Esophagus squamous epithelium (tissue), 5 donors: ENCODE measurements at places on chromosomes 16 and 17.

- DNase-seq = no peak
These were observed 2.9 kb upstream of the CACNG3 start for GRCh38 chr16:24253192-24253591.

DNA sequence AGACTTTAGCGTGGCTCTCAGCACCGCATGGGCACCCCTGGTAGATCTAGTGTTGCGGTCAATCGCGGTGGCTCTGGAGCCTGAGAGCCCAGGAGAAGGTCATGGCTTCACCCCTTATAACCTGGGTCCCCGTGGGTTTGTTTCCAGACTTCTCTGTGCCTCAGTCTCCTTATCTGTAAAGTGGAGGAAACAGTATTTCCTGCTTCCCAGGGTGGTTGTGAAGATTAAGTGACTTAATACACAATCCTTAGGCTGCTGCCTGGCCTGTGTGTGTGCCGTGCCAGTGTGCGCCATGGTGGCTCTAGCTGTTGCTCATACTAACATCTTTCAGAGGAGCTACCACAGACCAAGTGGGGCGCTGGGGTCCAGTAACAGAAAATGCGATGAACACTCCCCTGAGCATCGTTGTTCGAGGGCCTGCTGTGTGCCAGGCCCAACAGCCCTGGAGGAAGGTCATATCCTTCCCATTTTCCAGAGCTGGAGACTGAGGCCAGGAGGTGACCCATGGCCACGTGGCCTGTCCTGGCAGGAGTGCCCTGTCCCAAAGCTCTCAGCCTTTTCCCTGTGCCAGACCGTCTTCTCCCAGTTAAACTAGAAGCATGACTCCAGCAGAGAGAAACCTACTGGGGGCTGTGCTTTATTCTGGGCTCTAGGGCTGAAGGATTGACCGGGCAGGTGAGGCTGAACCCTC is 70.1 kb downstream of the CMIP start:
- no peak for DNase-seq

DNA sequence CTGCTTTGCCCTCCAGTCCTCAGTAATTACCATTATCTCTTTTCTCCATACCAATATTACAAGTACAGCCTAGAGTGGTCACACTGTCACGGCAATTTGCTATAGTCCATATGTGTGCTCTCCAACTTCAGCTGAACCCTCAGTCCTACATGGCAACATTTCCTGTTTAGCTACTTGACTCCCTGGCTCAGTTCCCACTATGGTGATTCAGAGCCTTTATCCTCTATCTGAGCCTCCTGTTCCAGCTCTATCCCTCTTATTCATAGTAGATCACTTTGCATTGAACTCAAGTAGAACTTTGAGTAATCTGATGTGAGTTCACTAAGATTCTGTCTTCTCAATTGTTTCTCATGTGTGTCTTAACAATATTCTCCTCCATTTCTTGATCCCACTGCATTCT is 43.7 kb upstream of the GOSR1 start:
- DNase-seq = no peak

GRCh38 chr16:10618710-10619209 is 38.4 kb upstream of the EMP2 start:
- no peak for DNase-seq

GRCh38 chr16:19179546-19180490 is 11.8 kb downstream of the SYT17 start:
- DNase-seq = no peak

DNA sequence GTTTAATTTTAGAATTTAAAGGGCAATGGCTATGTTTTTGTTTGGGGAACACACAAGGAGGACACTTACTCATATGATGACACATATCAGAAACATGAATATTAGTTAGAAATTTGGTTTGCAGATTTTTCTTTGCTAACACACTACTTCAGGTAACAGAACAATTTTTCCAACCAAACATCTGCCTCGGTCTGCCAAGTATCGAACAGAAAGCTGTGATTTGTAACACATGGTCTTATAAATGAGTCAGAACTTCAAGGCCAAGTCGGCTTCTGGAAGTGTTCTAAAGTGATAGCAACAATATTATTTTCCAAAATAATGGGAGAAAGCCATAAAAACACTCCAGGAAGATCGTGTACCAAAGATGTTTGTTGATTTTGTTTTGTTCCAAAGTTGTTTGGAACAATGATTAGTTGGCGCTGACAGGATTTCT is 75.9 kb upstream of the PMFBP1 start:
- no peak for DNase-seq

DNA sequence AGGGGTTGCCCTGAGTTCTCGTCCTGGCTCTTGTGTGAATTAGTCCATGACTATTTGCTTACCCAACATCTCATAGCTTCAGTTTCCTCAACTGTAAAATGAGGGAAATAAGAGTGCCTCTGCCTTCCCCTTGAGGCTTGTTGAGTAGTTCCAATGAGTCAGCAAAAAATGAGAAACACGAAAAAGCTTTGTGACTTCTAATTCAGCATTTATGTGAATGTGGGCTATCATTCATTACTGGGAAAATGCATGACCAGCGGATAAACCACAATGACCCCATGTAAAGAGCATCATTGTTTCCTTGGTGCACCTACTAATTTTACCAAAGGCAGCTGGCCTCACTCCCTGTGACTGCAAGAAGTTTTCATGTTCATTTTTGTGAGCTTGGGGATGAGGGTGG is 374.6 kb upstream of the HSBP1 start:
- DNase-seq = no peak

DNA sequence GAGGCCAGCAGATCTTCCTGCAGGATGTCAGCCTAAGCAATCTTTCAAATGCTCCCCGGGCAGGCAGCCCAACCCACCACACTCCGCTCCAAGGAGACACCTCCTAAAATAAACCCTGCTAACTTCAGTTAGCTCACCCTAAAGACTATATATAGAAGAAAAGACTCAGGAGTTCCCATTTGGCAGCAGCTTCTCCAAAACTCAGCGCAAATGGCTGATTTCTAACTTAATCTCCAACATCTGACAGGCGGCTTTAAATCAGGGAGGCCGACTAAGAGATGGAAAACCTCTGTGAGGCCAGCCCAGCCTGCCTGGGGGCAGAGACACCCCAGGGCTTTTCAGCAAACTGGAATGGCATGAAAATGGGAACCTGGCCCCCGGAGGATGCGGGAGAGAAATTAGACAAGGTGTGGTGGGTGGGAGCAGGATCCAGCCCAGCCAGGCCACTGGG is 91.6 kb downstream of the XYLT1 start:
- DNase-seq = no peak

DNA sequence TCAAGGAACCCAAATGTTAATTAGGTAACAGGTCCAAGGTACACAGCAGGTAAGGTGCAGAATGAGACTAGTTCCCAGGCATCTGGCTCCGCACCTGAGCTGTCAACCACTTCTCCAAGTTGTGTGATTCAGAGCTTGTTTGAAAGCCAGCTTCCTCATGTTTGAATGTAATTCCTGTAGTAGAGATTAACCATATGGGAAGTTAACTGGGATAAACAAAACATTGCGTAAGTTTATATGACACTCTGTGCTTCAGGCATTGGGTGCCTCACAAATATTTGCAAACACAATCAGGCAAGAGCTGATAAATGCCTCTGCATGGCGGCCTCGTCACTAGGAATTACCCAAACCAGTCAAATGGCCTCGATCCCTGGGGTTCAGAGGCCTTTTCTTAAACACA is 27.9 kb upstream of the CPHXL start:
- DNase-seq = no peak

DNA sequence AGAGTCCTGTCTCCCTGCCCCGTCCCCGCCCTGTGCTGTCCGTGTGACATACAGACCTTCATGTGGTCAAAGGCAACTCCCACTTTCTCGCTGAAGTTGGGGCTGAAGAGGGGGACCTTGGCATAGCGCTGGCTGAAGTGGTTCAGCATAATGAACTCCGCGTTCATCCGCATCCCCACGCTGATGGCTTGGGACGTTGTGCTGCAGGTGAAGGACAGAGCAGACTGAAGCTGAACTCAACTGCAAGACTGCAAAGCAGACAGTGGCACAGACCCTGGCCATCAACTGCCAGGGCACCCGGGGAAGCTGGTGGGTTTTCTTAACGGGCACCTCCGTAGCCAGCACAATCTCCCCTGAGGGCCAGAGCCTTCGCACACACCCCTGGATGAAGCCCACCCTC is 24.2 kb downstream of the ELAC2 start:
- DNase-seq = no peak
